ENCODE measurements at places on chromosomes 1 and 21. TPM values are rescaled to one million over a fixed set of nuclear protein-coding genes. Genes with fewer than 3 reads are reported as not detected.

PRAMEF25 gene
- total RNA-seq: not detected

OR2T11 gene
- not detected for total RNA-seq

C1orf56 gene
- 7.3 TPM for total RNA-seq

GBP5 gene
- total RNA-seq: 0.99 TPM

ARL8A gene
- total RNA-seq: 65.1 TPM

ARMH1 gene
- 0.92 TPM for total RNA-seq

CFHR4 gene
- total RNA-seq: not detected

CNIH3 gene
- total RNA-seq: 0.99 TPM

OR6P1 gene
- total RNA-seq: not detected

SHE gene
- total RNA-seq: 10.2 TPM

SLC30A2 gene
- 6.4 TPM for total RNA-seq

FMN2 gene
- total RNA-seq: not detected

SAMD11 gene
- total RNA-seq: 2.1 TPM

PRPF38A gene
- total RNA-seq: 21.6 TPM

CFHR3 gene
- total RNA-seq: not detected

TSSK3 gene
- 2.0 TPM for total RNA-seq

FNBP1L gene
- total RNA-seq: 23.6 TPM

GPA33 gene
- 0.07 TPM for total RNA-seq

C1orf210 gene
- not detected for total RNA-seq

SEC16B gene
- 1.8 TPM for total RNA-seq

LACTBL1 gene
- total RNA-seq: not detected

ZBTB8A gene
- total RNA-seq: 2.5 TPM

CELA2A gene
- total RNA-seq: not detected

COL18A1 gene
- 52.4 TPM for total RNA-seq

RGS5 gene
- total RNA-seq: 278 TPM

LAX1 gene
- total RNA-seq: 0.37 TPM

KLHDC7A gene
- not detected for total RNA-seq

OTUD3 gene
- total RNA-seq: 3.7 TPM

NPHS2 gene
- not detected for total RNA-seq

GJA8 gene
- total RNA-seq: not detected

PLA2G4A gene
- total RNA-seq: 1.4 TPM

LORICRIN gene
- not detected for total RNA-seq

COL8A2 gene
- total RNA-seq: 0.67 TPM

SAMD13 gene
- total RNA-seq: 1.7 TPM

CD52 gene
- total RNA-seq: 6.3 TPM

ATP5PB gene
- 714 TPM for total RNA-seq

PCBP3 gene
- 2.7 TPM for total RNA-seq

C1orf87 gene
- total RNA-seq: not detected

GCSAML gene
- total RNA-seq: not detected

CA14 gene
- 22.8 TPM for total RNA-seq

FCMR gene
- 6.2 TPM for total RNA-seq

CLCA1 gene
- not detected for total RNA-seq

KCNA10 gene
- not detected for total RNA-seq

S100A12 gene
- total RNA-seq: 3.5 TPM

MX2 gene
- 7.1 TPM for total RNA-seq

FCRL1 gene
- total RNA-seq: not detected

ADAMTS5 gene
- total RNA-seq: 3.0 TPM

UQCRHL gene
- 6.0 TPM for total RNA-seq

MFAP2 gene
- total RNA-seq: 4.2 TPM

SORT1 gene
- 117 TPM for total RNA-seq

KPRP gene
- not detected for total RNA-seq

KCNJ15 gene
- total RNA-seq: 0.72 TPM

CELSR2 gene
- total RNA-seq: 9.8 TPM

RGS8 gene
- not detected for total RNA-seq

TENT5C gene
- 16.7 TPM for total RNA-seq

S100A2 gene
- 1.9 TPM for total RNA-seq

ADAMTS4 gene
- 7.2 TPM for total RNA-seq

Measured in left ventricle myocardium superior (tissue), 1 donor.